ENCODE measurements at places on chromosomes 2 and 18. TPM values are rescaled to one million over a fixed set of nuclear protein-coding genes. Genes with fewer than 3 reads are reported as not detected.

KIF5C gene
- total RNA-seq = 3.6 TPM

UGT1A4 gene
- total RNA-seq = 0.29 TPM

ALK gene
- total RNA-seq = 0.29 TPM

CCNYL1 gene
- total RNA-seq = 9.2 TPM

NDC80 gene
- 7.4 TPM for total RNA-seq

DUSP11 gene
- 40.6 TPM for total RNA-seq

MAP2 gene
- 14.7 TPM for total RNA-seq

ZSCAN30 gene
- total RNA-seq = 29.4 TPM

CREG2 gene
- total RNA-seq = 1.6 TPM

RAB6C gene
- 0.23 TPM for total RNA-seq

AQP12B gene
- 0.58 TPM for total RNA-seq

ALPG gene
- not detected for total RNA-seq

ABCB11 gene
- total RNA-seq = 0.06 TPM

PIEZO2 gene
- 31.1 TPM for total RNA-seq

C2orf80 gene
- not detected for total RNA-seq

CGREF1 gene
- 3.6 TPM for total RNA-seq

IL18RAP gene
- total RNA-seq = 0.35 TPM

CAPN14 gene
- 0.12 TPM for total RNA-seq

MYO3B gene
- total RNA-seq = 13.5 TPM

CCDC102B gene
- 16.2 TPM for total RNA-seq

BMP10 gene
- total RNA-seq = not detected

ZNF516 gene
- 56.8 TPM for total RNA-seq

GALNT5 gene
- 0.70 TPM for total RNA-seq

CXCR4 gene
- total RNA-seq = 58.4 TPM

REG3A gene
- not detected for total RNA-seq

BCL2 gene
- 39.3 TPM for total RNA-seq

DBI gene
- 125 TPM for total RNA-seq

DCC gene
- 7.9 TPM for total RNA-seq

SCN2A gene
- total RNA-seq = 2.7 TPM

FER1L5 gene
- 1.6 TPM for total RNA-seq

HRH4 gene
- total RNA-seq = 0.23 TPM

GAD1 gene
- total RNA-seq = 2.0 TPM

RTP5 gene
- not detected for total RNA-seq

C1GALT1C1L gene
- 1.1 TPM for total RNA-seq

DPYSL5 gene
- total RNA-seq = 2.1 TPM

TCF23 gene
- 0.35 TPM for total RNA-seq

RAMP1 gene
- 26.7 TPM for total RNA-seq

ADRA2B gene
- total RNA-seq = 4.6 TPM

ATRAID gene
- total RNA-seq = 146 TPM

ST6GAL2 gene
- total RNA-seq = 21.7 TPM

MROH2A gene
- total RNA-seq = 0.53 TPM

RBM44 gene
- total RNA-seq = 2.2 TPM

KCNJ3 gene
- total RNA-seq = 6.1 TPM

NEB gene
- 313 TPM for total RNA-seq

SERPINE2 gene
- total RNA-seq = 70.3 TPM

FAHD2B gene
- 12.6 TPM for total RNA-seq

INHBB gene
- total RNA-seq = 0.82 TPM

AKAIN1 gene
- total RNA-seq = not detected

PRLH gene
- total RNA-seq = not detected

CRACDL gene
- total RNA-seq = 4.6 TPM

KCNG2 gene
- total RNA-seq = 1.4 TPM

CDH7 gene
- total RNA-seq = 12.5 TPM

ALPP gene
- not detected for total RNA-seq

METTL8 gene
- 9.3 TPM for total RNA-seq
